Cerebellum (tissue), 4 donors: ENCODE measurements at places on chromosomes 7 and 10. TPM values are rescaled to one million over a fixed set of nuclear protein-coding genes. Genes with fewer than 3 reads are reported as not detected.
A peak's percentile ranks its signal among the peaks of the same experiment; 100 is the strongest.

- no peak for DNase-seq
Measured at GRCh38 chr10:96285331-96285752, 14.0 kb upstream of the BLNK start.

DNA sequence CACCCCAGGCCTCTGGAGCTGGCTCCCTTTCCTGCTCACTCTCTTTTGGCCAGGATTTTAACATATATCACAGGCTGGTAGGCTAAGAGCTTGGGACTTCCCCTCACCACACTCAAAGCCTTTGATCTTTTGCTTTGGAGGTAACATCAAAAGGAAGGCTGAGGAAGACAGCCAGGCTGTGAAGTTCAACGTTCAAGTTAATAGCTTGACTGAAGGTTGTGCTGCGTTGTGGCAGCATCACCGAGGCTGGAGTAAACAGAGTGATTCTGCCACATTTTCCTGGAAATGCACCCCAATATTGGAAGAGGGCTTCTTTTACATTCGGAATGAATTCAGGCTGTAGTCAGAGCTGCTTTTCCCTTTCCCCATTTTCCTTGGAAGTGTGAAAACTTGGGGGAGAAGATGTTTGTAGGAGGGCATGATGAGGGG is 57.3 kb downstream of the TCF7L2 start:
- DNase-seq, result no peak

Gene RELN
- total RNA-seq, result 390 TPM

DNA sequence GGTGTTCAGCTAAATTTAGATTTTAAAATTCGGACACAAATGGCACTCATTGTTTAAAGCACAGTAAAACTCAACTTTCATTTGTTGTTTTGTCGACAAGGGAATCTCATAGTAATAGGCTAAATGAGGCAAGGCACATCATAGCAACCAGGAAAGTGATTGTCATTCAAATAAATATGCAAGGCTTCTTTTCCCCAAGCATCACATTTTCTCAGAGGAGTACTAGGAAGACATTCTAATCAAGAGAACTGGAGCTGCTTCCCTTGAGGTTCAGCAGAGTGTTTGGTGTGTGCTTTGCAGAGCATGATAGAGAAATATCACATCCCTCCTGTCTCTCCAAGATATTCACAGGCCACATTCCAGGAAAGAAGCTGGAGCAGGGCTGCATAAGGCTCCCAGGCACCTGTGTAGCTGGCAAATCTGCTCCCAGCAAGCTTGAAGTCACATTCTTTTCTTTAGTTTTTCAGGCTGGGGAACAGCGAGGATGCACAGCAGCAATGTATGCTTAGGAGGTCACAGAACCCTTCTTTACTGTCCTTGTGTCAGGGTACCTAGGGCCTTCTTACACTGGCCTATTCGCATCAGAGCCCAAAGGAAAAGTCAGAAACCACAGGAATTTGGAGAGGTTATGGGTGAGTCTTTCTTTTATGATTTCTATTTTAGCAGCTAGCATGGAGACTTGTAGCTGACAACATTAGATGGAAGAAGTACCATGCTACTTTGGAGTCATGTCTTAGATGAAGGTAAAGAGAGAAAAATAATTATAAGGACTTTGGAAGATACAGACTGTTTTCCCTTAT is 95.9 kb upstream of the HDAC9 start:
- no peak for DNase-seq

GRCh38 chr10:27660711-27661110 is 84.9 kb downstream of the MKX start:
- no peak for DNase-seq

Gene AKR1C2
- 12.5 TPM for total RNA-seq

DNA sequence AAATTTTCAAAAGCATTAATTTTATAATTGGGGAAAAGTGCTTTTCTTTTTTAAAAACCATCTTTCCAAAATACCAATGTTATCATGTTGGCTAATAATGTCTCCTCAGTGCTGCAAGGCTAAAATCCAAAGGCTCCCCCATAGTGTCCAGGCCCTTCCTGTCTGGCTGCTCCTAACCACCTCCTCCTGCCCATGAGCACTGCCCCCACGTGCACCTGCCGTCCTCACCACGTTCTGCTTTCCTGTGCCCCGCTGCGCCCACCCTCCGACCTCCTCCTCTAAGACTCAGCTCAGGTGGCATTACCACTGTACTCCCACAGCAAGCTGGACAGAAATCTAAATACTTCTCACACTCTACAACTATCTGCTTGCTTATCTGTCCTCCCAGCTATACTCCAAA is 17.7 kb downstream of the PAXIP1 start:
- DNase-seq, result peak; percentile 53

DNA sequence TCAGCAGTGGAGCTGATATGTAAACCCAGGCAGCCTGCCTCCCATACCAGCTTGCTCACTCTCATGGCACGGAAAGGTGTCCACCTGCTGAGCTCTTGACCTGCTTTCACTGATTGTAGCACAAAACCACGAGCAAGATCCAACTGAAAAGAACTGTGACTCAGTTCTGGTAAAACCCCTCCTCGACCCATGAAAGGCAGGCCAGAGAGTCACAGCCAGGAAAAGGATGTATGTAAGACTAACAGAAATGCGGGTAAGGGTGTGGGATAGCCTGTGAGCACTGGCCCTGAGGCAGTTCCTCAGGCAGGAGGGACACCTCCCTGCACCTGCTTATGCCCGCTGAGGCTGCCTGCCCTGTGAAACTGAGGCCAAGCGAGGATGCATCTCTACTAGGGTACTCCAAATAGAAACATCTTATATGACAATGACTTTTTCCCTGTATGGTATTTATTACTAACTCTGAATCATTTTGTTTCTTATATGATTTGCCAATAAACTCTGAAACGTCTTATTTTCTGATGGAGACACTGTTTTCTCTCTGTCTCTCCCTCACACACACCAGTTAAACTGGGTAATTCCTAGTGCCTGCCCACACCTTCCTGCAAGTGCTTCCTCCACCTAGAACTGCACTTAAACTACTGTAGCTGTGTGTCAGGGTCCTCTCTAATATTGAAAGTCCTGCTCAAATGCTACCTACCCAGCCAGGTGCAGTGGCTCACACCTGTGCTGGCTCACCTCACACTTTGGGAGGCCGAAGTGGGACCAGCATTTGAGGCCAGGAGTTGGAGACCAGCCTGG is 73.3 kb upstream of the GHITM start:
- DNase-seq, result no peak

Gene SPDYE11
- total RNA-seq, result not detected

DNA sequence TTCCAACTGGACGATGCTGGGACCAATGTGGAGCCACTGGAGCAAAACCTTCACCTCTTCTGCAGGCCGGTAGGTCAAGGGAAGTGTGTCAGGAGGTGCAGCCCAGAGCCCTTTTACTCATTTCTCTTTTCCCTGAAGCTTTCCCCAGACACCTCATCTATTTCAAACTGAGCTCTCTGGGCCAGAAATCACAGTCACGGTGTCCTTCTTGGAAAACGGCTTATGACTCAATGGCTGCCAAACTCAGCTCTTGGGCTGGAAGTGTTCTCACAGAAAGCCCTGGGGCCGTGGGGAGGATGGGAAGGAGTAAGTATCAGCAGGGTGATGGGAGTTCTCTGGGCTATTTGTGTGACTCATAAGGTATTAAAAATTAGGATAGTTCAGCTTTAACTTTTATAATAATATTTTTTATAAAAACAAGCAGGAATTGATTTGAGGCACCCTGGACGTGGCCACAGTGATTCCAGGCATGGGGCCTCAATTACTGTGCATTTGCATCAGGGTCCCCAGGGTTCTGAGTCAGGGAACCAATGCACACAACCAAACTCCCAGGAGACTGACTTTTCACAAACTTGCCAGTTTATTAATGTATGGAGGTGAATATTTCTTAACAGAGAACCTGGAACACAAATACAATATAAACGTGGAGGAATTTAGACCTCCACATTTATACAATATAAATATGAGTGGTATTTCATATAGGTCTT is 187.4 kb upstream of the TMEM72 start:
- DNase-seq, result no peak

- no peak for DNase-seq
Measured at GRCh38 chr7:87032604-87033339, 26.7 kb downstream of the ELAPOR2 start.

DNA sequence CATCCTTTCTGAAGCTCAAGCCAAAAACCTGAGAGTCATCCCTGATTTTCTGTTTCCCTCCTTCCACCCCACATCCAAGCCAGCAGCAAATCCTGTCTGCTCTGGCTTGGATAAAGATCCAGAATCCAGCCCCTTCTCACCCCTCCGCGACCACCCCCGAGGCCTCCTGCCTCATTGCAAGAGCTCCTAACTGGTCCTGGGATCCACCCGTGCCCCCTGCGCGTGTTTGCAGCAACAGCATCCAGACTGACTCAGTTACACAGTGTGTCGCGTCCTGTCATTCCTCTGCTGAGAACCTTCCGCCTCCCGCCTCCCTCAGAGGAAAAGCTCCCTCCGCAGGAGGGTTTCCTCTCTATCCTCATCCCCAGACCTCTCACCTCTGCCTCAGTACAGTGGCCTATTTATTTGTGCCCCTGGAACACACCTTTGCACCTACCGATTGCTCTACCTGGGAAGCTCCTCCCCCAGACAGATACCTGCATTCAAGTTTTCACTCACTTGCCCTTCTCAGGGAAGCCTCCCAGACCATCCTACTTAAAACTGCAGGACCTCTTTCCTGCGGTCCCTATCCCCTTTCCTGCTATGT is 21.6 kb upstream of the GRID1 start:
- no peak for DNase-seq

Gene UTF1
- total RNA-seq, result not detected

DNA sequence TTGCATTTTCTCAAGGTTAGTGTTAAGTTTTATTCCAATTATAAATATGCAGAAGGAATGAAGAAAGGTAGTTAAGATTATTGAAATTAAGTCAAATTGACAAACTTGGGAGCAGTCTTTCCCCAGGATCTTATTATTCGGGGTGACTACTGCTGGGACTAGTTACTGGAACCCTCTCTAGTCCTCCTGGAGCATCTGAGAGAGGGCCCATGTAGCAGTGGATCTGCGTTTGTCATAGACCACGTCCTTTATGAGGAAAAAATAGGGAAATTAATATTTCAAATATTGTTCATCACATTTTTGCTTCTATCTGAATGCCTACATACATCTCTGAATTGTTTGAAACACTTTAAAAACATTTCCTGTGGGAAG is 41.0 kb downstream of the CNPY1 start:
- DNase-seq, result no peak

Gene DKK1
- total RNA-seq, result 2.0 TPM

Gene SEC23IP
- 24.5 TPM for total RNA-seq

- DNase-seq, result peak; percentile 15
Measured at GRCh38 chr7:117807676-117808075, 65.6 kb downstream of the CTTNBP2 start.

Gene ZP3
- total RNA-seq, result 0.45 TPM

- no peak for DNase-seq
Measured at GRCh38 chr10:4725917-4726606, 99.9 kb upstream of the AKR1E2 start.

- no peak for DNase-seq
Measured at GRCh38 chr10:79063661-79064492, 4.9 kb upstream of the ZMIZ1 start.

DNA sequence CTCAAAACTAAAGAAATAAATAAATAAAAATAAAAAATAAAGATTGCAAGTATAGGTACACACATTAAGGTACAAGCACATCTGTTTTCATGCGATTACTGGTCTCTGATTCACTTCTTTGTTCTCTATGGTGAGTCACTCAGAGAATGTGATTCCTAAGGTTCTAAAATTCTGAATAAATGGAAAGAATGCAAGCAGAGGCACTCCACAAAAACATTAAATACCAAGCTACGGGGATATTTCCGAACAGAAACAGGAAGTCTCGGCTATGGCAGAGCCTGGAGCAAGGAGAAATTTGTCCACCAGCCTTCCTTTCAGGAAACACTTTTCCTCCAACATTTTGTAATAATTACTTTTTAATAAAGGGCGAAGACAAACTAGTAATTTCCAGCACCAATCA is 1.4 kb downstream of the VOPP1 start:
- DNase-seq, result no peak

Gene TLX1
- not detected for total RNA-seq

DNA sequence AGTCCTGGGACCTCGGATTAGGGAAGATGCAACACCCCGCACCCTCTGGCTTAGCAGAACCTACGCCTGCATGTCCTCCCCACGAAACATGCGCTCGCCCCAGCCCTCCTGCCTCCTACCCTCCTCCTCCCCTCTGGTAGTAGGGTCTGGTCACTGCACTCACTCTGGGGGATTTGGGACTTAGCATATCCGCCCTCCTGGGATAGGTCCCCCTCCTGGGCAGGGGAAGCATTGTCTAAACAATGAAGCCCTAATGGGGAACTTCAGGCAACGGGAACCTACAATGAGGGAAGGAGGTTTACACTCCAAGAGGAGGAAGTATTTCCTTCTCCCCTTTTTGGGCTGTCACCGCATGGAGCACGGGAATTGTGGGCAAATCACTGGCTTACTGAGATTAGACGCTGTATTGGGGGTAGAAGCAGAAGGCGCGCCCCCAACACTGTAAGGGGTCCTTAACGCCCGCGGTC is 892 bp downstream of the CRHR2 start:
- DNase-seq, result no peak

GRCh38 chr7:36784991-36785940 is 61.0 kb upstream of the AOAH start:
- no peak for DNase-seq

- DNase-seq, result no peak
Measured at GRCh38 chr7:20783125-20783699, 3.5 kb downstream of the SP8 start.

- DNase-seq, result peak; percentile 40
Measured at GRCh38 chr7:11427686-11428273, 404.2 kb downstream of the THSD7A start.

DNA sequence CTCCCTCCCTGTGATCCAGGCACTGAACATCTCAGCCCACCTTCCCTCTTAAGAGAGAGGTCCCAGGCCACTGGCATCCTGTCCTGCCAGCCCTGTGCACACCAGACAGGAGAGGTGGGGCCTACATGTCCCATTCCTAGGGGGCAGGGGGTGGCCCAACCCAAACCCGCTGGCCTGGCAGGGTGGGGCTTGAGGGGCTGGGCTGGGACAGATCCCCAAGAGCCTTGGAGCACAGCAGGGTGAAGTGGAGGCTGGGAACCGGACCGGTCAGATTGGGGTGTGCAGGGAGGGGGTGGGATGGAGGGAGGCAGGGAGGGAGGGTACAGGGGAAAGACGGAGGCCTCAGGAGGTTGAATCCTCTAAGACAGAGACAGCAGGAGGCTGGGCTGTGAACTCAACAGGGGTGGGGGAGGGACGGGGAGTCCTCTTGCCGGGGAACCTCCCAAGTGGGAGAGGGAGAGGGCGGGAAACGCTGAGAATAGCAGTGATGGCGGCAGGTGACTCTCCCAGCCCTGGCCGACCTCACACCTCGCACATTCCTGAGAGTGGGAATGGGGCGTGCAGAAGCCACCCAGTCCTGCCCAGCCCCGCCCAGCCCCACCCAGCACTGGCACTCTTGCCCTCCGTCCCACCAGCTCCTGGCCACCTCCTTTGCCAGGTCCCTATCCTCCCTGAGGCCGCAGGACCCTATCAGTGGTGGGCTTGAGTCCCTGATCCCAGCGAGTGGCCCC is 6.7 kb downstream of the TSC22D4 start:
- DNase-seq, result no peak

Gene ZNF727
- 0.18 TPM for total RNA-seq

Gene ZNF425
- total RNA-seq, result 3.5 TPM

Gene PDLIM1
- 4.4 TPM for total RNA-seq

GRCh38 chr7:16446508-16446907 is 19.0 kb downstream of the SOSTDC1 start:
- DNase-seq, result no peak

Gene NFKB2
- 3.5 TPM for total RNA-seq
